Nasal cavity respiratory epithelium epithelial cell of viscerocranial mucosa (primary cell): ENCODE measurements at places on chromosomes 1 and 21. TPM values are rescaled to one million over a fixed set of nuclear protein-coding genes. Genes with fewer than 3 reads are reported as not detected.

Gene DMRTA2
- 4.8 and 14.2 TPM in 2 replicates for total RNA-seq

Gene ADGRL4
- not detected in 2 replicates for total RNA-seq

Gene SPATA46
- total RNA-seq: not detected in 2 replicates

Gene HES3
- total RNA-seq: not detected in 2 replicates

Gene CFAP107
- total RNA-seq: not detected in 2 replicates

Gene PLA2G5
- total RNA-seq: not detected in 2 replicates

Gene LRRC7
- total RNA-seq: under 0.01 and 0.07 TPM in 2 replicates

Gene AHDC1
- total RNA-seq: 3.8 and 19.1 TPM in 2 replicates

Gene NGF
- total RNA-seq: 4.3 and 10.3 TPM in 2 replicates

Gene AJAP1
- 0.36 and 1.7 TPM in 2 replicates for total RNA-seq

Gene RGS1
- total RNA-seq: not detected in 2 replicates

Gene RRP1
- total RNA-seq: 28.7 and 41.9 TPM in 2 replicates

Gene PBX1
- 1.0 and 18.7 TPM in 2 replicates for total RNA-seq

Gene TMEM269
- 0.07 and 0.34 TPM in 2 replicates for total RNA-seq

Gene CFAP126
- not detected in 2 replicates for total RNA-seq

Gene SLC45A1
- total RNA-seq: 0.07 TPM in 1 of 2 replicates, not detected in the other

Gene CLDN17
- total RNA-seq: 1.4 TPM in 1 of 2 replicates, not detected in the other

Gene TMEM51
- 7.9 and 15.9 TPM in 2 replicates for total RNA-seq

Gene C8A
- not detected in 2 replicates for total RNA-seq

Gene RBP7
- 0.28 TPM in 1 of 2 replicates, not detected in the other for total RNA-seq

Gene CELA3A
- total RNA-seq: not detected in 2 replicates

Gene FCRL6
- total RNA-seq: not detected in 2 replicates

Gene POU3F1
- total RNA-seq: under 0.01 and 0.43 TPM in 2 replicates

Gene EPRS1
- 237 and 298 TPM in 2 replicates for total RNA-seq

Gene MAEL
- total RNA-seq: not detected in 2 replicates

Gene DIO1
- not detected in 2 replicates for total RNA-seq

Gene CASQ1
- not detected in 2 replicates for total RNA-seq

Gene PRAMEF11
- total RNA-seq: not detected in 2 replicates

Gene MARK1
- total RNA-seq: 10.3 and 25.3 TPM in 2 replicates

Gene ICOSLG
- total RNA-seq: 1.0 and 3.3 TPM in 2 replicates

Gene CYP4A22
- not detected in 2 replicates for total RNA-seq

Gene KCNA3
- total RNA-seq: not detected in 2 replicates

Gene EXTL1
- under 0.01 TPM in 1 of 2 replicates, not detected in the other for total RNA-seq

Gene PLA2G2C
- not detected in 2 replicates for total RNA-seq

Gene ERMAP
- 5.8 and 6.4 TPM in 2 replicates for total RNA-seq

Gene KRTAP19-1
- total RNA-seq: not detected in 2 replicates

Gene RIPPLY3
- total RNA-seq: under 0.01 and 0.07 TPM in 2 replicates

Gene FAM163A
- not detected in 2 replicates for total RNA-seq

Gene ALPL
- 0.93 TPM in 1 of 2 replicates, not detected in the other for total RNA-seq

Gene RNU1-1
- under 0.01 TPM in 2 replicates for total RNA-seq

Gene MYOC
- not detected in 2 replicates for total RNA-seq

Gene ANGPTL1
- total RNA-seq: not detected in 2 replicates
